Activated gamma-delta T cell treated with Interleukin-2 at 50 U/mL for 16 hours (primary cell): ENCODE measurements at places on chromosomes 11 and 22.

GRCh38 chr22:36331912-36332622, 55.7 kb downstream of the MYH9 start:
- peak; percentile 60 for DNase-seq

DNA sequence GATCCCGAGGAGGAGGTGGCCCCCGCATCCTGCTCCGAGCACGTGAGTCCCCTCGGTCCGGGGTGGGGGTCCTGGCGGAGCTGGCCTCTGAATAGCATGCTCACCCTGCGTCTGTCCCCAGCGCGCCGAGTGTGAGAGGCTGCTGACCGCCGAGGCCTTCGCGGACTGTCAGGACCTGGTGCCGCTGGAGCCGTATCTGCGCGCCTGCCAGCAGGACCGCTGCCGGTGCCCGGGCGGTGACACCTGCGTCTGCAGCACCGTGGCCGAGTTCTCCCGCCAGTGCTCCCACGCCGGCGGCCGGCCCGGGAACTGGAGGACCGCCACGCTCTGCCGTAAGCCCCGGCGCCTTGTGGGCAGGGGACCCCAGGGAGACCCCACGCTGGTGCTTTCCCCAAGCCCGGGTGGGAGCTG, 3.5 kb downstream of the MUC2 start:
- DNase-seq: no peak

- no peak for DNase-seq
These were observed 51.3 kb downstream of the KIRREL3 start for GRCh38 chr11:126949066-126949891.

- DNase-seq: no peak
These were observed 34.9 kb downstream of the SYN3 start for GRCh38 chr22:33023153-33023827.

DNA sequence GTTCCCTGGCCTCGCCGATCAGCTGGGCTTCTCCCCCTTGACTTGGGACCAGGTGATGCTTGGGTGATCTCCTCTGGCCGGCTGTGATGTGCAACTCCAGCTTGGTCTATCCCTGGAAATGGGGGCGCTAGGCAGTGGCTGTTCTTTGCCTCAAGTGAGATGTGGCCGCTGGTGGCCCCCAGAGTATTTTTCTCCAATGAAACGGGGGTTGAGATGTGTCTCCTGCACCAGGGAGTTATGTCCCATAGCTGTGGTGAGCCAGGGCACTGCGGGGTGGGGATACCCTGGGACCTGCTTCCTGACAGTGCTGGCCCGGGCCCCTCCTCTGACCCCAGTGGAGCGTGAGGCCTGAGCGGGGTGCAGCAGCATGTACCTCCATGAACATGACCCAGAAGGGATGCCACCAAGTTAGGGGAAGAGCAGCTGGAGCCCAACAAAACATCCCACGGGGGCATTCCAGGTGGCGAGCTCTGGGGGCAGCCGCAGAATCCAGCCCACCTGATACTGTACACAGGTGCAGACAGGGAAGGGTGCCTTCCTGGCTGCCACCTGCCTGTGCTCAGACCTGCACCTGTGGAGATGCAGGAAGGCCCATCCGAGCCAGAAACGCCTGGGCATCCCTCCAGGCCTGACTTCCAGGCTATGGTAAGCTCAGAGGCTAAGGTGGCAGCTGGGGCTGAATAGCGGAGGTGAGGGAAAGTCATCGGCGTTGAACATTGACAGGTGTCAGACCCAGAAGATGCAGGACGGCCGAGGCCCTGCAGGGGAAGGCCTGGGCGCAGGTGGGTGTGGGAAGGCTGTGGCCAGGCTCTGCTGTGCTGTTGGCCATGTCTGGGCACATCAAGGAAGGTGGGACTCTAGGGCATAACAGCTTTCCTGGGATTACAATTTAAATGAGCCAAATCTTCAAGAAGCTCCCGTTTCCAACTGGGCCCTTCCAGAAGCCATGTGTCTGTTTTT, 97.3 kb downstream of the CTTN start:
- DNase-seq: no peak

- DNase-seq: no peak
These were observed 85.1 kb upstream of the CARD18 start for GRCh38 chr11:105224482-105225253.

DNA sequence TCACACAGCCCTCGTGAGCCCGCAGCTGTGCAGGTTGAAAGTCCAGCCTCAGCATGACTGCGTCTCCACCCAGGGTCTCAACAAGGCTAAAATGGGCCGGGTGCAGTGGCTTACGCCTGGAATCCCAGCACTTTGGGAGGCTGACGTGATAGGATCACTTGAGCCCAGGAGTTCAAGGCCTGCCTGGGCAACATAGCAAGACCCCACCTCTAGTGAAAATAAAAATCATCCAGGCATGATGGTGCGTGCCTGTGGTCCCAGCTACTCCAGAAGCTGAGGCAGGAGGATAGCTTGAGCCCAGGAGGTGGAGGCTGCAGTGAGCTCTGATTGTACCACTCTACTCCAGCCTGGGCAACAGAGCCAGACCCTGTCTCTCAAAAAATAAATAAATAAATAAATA, 100.8 kb upstream of the PRR5 start:
- no peak for DNase-seq

- no peak for DNase-seq
These were observed 21.9 kb upstream of the RTL6 start for GRCh38 chr22:44519886-44520285.

DNA sequence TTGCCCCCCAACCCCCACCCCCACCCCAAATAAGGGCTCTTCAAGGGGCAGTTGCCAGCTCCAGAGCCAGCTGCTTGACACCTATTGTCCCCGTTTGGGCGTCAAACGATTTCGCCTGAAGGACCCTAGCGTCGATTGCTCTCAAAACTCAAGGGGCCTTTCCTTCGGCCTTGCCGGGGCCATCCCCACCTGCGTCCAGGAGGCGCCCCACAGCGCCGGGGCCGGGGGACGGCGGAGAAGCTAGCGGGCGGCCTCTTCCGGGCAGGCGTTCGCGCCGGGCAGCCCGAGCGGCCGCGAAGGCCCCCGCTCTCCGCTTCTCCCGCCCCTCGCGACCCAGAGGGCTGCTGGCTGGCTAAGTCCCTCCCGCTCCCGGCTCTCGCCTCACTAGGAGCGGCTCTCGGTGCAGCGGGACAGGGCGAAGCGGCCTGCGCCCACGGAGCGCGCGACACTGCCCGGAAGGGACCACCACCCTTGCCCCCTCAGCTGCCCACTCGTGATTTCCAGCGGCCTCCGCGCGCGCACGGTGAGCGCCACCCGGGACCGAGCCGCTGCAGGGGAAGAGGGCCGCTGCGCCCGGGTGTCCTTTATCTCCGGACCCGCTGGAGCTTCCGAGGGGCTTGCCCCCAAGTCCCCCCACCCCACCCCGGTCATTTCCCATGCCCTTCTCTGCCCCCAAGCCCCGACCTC, at the start of gene CAPRIN1:
Gene CAPRIN1, plus strand, starts transcription at position 383 of the 687 bp plus-strand sequence. CDS start 690 bp downstream, outside the sequence.
- DNase-seq: peak; percentile 82

DNA sequence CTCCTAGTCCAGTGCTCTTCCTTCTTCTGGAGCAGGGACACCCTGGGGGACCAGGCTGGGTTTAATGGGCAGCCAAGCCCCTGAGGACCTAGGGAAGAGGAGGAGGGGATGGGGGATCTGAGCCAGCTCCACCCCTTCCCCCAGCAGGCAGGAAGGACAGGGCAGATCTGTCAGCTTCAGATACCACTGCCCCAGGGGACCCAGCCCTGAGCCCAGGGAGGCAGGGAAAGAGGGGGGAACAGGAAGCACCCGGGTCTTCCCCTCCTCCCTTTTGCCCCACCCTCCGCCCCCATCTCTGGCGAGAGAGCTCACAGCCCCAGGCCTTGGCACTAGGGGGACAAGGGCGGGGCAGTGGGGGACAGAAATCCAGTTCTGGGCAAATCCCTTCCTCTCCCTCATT, 11.7 kb upstream of the SOX10 start:
- DNase-seq: peak; percentile 18

- DNase-seq: no peak
These were observed at the start of gene MUC15 for GRCh38 chr11:26571861-26572654. Gene MUC15 (minus strand): TSS chr11:26572263. CDS start chr11:26567094, 5,169 bp downstream.

- DNase-seq: no peak
These were observed 20.5 kb upstream of the SCGB1A1 start for GRCh38 chr11:62398011-62398994.

- DNase-seq: no peak
These were observed 85.5 kb downstream of the MORC2 start for GRCh38 chr22:30882974-30883533.
